ENCODE measurements at places on chromosomes 2 and 18.

- DNase-seq: no peak
These were observed 167.5 kb downstream of the DYSF start for GRCh38 chr2:71620851-71621251.

DNA sequence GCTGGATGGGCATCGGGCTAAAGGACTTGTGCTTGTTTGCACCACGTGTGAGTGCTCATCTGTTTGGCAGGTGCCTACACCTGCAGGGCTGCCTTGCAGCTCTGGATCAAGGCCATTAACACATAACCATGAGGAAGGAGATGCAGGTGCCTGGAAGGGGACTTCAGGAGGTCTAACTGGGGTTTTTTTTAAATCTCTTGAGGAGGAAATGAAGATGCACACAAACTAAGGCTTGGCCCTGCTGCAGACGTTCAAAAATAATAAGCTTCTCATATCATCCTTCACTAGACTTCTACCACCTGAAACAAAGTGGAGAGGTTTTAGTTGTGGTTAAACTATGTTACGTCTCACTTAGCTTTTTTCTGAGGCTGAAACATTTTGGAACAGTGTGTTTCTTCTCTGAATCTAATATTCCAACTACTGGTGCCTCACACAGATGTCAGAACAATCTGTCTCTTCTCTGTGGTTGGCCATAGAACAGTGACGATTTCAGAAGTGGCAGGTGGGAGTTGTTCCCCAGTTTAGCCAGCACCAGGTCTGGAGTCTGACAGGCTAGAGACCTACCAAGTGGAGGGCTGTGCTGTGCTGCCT is 36.5 kb downstream of the BCL2L11 start:
- no peak for DNase-seq

DNA sequence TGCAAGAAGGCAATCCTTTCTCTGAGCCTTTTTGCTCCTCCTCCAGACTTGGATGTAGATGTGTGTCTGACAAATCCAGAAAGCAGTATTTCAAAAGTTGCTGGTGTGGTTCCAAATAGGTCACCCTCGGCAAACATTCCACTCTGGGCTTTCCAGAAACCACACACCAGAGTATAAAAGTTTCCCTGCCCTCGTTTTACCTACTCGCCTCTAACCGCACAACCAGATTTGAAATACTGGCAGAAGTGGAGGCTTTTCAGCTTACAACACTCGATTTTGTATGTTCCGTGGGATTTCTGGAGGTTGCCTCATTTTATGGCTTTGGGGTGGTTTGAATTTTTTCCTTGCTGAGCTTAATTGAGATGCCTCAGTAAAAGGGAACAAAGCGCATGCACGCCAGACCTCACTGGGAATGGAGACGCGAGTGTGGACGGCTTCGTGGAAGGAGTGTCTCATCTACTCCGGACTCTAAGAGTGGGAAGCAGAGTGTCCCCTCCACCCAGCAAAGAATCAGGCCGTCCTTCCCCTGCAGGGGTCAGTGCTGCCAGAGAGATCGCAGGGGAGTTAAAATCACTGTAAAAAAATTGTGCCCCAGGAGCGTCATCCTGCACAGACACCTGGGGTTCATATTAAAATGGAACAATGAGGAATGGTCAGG is 44.0 kb upstream of the RPL31 start:
- no peak for DNase-seq

GRCh38 chr2:177419274-177419673 is 26.7 kb downstream of the AGPS start:
- no peak for DNase-seq

DNA sequence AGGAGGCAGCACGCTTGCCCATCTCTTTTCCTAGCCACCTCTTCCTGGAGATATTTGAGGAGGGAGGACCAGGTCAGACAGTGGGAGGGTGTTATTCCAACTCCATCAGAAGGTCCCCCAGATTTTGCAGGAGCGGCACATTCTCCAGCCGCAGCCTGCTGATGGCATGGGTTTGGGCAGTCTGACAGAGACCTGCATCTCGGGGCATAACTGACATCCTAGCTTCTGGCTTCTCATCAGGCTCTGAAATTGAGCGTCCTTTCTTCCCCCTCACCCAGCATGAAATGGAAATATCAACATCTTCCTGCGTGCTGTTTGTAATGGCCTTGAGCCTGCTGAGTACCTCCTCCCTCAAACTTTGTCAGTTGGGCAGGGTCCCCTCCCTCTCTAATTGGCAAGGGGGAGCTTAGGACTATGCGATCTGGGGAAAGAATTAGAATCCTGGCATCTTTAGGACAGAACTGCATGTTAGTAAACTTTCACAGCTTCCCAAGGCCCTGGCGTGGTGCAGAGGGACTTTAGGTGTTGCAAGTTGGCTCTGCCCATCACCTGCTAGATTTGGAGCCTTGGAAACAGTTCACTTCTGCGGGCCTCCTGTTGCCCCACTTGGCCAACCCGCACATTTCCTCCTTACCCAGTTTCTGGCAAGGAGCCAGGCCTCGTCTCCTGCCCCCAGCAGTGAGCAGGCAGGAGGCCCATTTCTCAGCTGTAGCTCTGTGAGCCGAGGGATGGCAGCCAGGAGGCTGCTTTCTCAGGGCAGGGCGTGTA is 2.2 kb downstream of the ITM2C start:
- DNase-seq: no peak

GRCh38 chr2:197800091-197800490 is 4.3 kb upstream of the PLCL1 start:
- no peak for DNase-seq

DNA sequence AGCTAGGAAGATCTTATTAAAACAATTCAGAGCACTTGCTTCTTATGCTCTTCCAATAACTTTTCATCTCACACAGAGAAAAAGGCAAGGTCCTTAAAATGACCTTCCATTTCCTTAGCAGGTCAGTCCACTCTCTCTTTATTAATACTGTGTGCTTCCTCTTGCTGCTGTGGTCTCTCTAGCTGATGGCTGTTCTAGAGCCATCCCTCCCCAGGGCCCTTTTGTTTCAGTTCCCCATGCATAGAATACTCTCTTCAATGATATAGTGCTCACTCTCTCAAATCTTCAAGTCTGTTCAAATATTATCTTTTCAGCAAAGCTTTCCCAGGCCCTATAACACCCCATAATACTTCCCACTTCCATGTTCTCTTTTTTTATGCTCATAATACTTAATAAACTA is 469.3 kb downstream of the METTL4 start:
- DNase-seq: no peak

DNA sequence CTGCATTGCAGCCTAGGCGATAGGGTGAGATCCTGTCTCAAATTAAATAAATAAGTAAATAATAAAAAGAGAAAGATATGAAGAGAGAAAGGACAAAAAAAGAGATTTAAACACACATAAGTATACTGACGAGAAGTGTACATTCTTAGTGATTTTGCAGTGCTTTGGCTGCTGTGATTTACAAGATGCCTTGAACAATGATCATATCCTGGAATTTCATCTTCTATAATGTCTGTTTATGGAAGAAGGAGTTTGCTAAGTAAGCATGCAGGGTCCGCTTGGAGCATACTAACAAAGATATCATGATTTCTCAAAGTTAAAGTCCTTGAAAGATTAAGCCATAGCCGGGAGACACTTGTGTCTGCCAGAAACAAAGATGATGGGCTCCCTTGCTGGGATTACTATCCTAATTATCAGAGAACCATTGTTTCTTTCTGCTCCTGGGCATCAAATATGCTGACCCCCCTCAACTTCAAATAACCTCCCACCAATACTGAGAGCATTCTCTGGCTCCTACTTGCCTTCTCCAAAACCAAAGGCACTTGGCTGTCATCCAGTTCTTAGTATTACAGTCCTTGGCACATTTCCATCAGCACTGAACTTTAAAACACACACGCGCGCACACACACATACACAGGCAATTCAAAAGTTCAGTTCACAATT is 47.5 kb upstream of the STAM2 start:
- no peak for DNase-seq

DNA sequence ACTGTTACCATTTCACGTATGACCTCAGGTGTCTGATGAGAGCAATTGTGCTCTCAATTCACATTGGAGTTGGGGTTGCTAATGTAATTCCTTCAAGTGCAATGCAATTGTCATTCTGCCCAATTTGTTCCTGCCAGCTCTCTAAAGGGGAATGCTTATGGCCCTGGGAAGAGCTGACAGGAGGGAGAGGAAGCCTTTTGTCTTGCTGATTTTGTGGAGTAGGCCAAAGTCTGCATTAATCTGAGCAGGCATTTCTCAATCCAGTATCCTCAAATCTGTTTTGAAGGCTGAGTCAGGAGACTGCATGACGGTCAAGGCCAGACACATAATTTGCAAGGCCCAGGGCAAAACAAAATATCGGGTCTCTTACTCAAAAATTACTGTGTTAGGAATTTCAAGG is 326.4 kb upstream of the SPHKAP start:
- no peak for DNase-seq

- no peak for DNase-seq
These were observed 58.2 kb upstream of the PKDCC start for GRCh38 chr2:41989501-41990180.

- DNase-seq: no peak
These were observed 6.0 kb downstream of the ZNF516 start for GRCh38 chr18:76489081-76489480.

DNA sequence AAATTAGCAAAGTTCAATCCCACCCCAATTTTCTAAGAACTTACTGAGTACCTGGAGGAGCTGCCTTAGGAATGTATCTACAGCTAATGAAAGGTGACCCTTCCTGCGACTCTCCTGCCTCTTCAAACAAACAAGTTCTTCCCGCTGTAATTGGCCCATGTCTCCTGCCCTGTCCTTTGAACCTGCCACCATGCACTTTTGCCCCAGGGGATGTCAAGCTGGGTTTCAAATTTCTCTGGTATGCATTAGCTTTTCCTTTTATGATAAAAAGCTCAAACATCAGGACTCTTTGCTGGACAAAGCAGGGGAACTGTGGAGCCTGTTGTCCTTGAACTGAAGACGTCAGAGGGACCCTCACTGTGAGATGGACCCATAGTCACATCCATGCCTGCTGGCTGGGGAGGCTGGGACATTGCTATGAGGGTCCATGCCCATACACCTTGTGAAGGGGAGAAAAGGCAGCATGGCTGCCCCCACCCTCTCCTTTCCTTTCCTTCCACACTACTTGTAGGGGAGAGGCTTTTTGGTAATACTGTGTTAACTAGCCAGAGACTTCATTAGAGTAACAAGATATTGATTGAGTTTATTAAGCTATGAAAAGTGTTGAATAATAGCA is 210.7 kb upstream of the COPS8 start:
- no peak for DNase-seq

DNA sequence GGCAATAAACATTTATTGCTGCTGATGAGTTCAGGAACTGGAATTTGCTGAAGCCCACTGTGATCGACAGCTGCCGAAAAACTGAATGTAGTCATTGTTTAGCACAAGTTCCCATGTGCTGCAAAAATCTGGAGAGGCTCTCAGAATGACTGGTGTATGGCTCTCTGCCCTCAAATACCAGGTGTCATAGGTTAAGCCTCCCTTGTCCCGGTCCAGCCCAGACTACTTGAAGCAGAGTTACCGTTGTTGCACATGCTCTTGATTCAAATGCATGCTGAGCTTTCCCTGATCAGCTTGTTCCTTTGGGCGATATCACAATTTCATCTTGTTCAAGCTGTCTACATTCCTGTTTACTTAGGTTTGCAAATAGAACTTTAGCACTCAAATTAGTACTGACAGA is 625.2 kb downstream of the CPS1 start:
- DNase-seq: no peak

DNA sequence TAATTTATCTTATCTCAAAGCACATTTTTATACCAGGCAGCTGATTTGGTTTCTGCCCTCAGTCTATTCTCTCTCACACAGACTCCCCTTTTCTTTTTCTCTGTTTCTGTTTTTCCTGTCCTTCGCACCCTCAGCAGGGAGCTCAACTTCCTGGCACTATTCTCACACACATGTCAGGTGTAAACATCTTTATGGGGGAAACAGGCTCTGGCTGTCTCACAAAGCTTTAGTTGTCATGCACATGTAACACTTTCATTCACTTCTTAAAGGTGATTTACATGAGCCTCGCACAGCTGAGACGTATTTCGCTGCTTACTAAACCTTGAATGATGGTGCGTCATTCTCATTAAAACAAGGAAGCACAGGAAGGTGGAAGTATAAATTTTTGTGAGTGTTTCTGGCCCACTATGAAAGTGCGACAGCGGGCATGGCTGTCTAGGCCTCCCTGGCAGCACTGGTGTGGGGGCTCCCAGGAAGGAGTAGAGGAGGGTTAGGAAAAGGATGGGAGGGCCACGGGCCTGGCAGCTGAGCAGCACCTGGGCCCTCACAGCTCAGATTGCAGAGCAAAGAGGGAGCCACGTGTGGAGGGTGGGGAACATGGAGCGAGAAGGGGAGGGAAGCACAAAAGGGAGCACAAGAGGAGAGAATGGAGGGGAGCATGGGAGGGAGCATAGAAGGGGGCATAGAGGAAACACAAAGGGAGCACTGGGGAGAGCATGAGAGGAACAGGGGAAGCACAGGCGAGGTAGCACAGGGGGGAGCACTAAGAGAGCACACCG is 46.2 kb upstream of the SNTG2 start:
- DNase-seq: no peak

All from stimulated activated CD4-positive, alpha-beta T cell treated with anti-CD3 and anti-CD28 coated beads, Interleukin-4, amount 100 ng/mL, for 48 hours (primary cell).